SK-N-SH treated with all-trans-retinoic acid at 6 μM for 48 hours (cell line): ENCODE measurements at places on chromosomes 7 and 10.

GRCh38 chr7:117737926-117738325 is 135.3 kb downstream of the CTTNBP2 start:
- ATAC-seq: no peak

DNA sequence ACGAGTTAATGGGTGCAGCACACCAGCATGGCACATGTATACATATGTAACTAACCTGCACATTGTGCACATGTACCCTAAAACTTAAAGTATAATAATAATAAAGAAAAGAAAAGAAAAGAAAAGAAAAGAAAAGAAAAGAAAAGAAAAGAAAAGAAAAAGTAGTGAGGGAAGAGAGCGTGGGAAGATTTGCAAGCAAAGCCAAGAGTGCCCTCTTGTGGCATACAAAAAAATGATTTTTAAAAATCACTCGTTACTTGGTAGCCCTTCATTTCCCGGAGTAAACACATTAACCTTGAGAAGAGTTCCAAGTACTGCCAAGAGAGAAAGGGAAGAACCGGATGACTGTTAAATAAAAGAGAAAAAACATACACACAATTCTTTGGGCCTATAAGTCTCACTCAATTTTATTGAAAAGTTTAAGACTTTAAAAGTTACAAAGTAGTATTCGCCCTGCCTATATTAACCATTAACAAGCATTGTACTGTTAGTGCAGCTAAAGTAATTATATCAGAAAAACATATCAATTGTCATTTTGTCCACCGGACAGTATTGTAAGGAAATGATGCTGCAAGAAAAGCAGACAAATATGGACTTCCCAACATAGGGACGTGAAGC is 6.2 kb upstream of the CH25H start:
- peak; percentile 75 for ATAC-seq

DNA sequence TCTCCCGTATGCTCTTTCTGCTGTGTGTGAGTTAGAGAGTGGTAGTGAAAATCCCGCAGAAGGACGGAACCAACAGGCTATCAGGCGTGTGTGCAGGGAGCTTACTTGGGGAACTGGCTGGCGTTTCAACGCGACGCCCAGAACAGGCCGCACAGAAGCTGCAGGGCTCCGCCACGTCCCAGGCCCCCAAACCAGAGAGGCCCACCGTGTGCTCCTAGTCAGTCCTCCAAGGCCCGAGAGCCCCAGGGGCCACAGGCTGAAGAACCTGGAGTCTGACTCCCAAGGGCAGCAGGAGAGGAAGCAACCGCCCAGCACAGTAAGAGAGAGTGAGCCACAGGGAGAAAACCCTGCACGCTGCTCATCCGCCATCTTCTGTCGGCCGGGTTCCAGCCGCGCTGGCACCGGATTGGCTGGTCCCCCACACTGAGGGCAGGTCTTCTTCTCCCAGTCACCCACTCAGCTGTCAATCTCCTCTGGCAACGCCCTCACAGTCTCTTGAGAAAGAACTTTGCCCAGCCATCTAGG is 730.6 kb upstream of the VSTM2A start:
- ATAC-seq: no peak

GRCh38 chr10:60009710-60010383 is 103.5 kb upstream of the CCDC6 start:
- ATAC-seq: no peak

DNA sequence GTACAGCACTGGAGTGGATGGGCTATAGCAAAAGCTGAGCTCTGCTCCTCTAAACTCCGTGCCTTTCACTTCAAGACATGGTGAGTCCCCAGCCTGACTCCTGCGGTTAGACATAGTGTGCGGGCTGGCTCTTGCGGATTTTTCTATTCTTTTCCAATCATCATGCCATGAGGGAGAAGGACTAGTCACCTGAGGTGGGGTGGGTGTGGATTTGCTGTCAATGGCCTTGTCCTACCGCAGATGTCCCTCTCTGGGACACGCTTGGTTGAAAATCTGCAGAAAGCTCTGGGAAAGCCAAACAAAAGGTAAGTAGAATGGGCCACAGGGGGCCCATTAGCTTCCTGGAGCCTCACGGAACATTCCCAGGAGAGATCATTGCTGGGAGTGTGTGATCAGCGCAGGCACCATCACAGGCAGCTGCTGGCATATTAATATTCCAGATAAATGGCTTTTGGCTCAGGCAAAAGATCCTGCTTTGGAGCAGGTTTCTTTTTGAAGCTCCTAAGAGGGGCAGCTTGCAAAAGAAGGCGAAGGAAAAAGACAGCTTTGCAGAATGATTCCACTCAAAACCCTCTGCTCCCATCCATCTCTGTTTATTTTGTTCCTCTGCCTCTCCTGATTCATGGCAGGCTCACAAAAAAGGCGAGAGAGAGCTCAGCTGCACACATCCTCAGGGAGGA is 509.0 kb upstream of the ZMIZ1 start:
- ATAC-seq: no peak

DNA sequence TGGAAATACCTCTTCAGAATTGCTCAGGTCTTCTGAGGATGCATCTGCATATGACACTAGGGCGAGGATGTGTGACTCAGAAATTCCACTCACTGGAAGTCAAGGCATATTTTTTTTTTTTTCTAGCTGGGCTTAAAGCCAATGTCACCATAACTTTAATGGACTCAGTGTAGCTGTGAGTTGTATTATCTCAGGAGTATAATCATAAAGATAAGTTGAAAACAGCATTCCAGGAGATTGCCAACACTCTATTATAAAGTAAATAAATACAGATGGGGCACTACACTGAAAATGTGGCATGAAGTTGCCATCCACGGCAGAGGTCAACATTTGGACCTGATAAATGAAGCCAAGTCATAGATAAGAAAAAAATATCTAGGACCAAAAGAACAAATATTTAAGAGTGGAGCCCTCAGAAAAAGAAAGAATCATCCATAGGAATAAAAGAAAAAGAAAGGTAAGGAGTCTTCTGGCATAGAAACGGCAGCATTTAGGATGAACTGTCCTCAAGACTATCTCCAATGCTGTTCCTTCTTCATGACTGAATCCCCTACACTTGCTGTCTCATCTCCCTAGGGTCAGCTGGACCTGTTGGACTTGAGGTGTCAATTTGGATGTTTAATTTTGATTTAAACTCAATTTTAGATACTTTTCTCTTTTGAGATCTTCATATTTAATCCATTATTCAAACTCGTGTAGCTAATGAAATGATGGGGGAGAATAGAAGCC is 72.9 kb upstream of the CAV2 start:
- ATAC-seq: peak; percentile 72

- peak; percentile 59 for ATAC-seq
Observed at GRCh38 chr10:28797904-28798371, 120.6 kb downstream of the BAMBI start.
